ENCODE measurements at places on chromosomes 4 and X.

DNA sequence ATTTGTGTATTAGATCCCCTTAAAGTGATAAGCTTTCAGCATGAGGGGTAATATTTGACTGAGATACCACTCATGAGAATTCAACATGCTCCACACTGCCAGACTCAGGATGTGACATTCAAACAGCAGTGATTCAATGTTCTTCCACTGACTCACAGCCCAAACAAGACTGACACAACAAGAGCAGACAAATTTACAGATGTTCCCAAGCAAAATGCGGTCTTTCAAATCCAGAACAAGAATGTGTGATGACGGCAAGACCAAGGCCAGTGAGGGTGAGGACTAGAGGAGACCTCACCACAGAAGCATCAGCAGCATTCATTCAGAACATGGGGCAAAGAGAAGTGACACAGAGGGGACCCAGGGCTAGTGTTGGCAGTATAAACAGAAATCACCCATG, 99.3 kb upstream of the GRIA3 start:
- DNase-seq = no peak

- DNase-seq = no peak
These were observed 6.7 kb downstream of the TEC start for GRCh38 chr4:48262926-48263325.

GRCh38 chr4:73762409-73762808, 22.0 kb downstream of the CXCL8 start:
- no peak for DNase-seq

- DNase-seq = no peak
These were observed 407.9 kb upstream of the TENM3 start for GRCh38 chr4:181835348-181835747.

GRCh38 chr4:153518637-153519389, 52.7 kb downstream of the TMEM131L start:
- no peak for DNase-seq

GRCh38 chr4:169005453-169006099, 4.5 kb downstream of the CBR4 start:
- DNase-seq = no peak

Data from smooth muscle cell of the brain vasculature (primary cell).